Adipocyte (in vitro differentiated cells): ENCODE measurements at places on chromosomes 5 and 9.

DNA sequence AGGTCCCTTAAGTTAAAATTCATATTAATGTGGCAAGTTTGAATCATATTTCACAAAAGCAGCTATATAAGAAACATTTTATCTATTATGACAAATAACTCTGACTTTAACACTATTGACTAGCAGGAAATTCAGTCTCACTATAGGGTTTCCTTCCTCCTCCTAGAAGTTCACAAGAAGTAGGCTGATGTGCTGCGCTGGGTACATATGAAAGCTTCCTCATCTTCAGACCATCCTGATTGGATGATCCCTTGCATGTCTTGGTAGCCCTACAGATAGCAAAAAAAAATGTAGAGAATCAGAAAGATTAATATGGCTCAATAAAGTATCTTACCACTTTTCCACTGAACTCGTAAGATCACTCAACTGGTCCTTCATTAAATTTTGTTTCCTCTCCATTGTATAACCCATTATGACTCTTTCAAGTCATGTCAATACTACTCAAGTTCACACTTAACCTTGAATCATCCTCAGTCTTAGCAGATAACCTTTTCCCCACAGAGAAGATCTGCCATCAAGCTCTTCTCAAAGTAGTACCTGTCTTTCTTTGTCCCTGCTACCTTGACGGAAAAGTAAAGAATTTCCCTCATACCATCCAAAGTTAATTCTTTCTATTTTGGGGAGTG lies 11.5 kb upstream of the PSIP1 start:
- no peak for DNase-seq

GRCh38 chr9:23733495-23734078 lies 92.5 kb downstream of the ELAVL2 start:
- no peak for DNase-seq

GRCh38 chr5:159489779-159490178 lies 159.5 kb upstream of the IL12B start:
- no peak for DNase-seq

DNA sequence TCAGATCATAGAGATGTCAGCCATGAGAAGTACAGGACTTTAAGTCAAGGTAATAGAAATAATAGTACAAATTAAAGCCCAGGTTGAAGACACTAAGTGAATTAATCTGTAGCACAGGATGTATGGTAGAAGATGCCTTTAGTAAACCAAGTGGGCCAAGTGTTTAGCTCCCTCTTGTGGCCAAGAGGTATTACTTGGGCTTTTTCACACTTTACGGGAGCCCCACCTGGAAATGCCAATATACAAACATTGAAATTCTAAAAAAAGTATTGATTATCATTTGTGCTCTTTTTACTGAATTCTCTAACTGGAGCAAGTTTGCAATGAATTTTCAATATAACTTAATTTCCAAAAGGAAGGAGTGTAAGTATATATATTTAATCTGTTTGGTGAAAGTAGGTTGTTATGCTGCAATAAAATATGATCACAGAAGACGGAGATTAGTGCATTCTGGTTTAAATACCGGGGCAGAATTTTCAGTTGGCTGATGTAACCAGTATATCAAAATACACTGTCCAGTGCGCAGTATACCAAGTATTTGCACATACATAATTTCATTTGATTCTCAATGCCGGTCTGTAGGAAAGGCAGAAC lies 84.7 kb downstream of the PARP8 start:
- peak; percentile 32 for DNase-seq

- peak; percentile 70 for DNase-seq
Observed at GRCh38 chr5:154191467-154192261, 1.1 kb downstream of the GALNT10 start.

- DNase-seq = no peak
Observed at GRCh38 chr9:97309260-97309659, 1.8 kb downstream of the CCDC180 start.

DNA sequence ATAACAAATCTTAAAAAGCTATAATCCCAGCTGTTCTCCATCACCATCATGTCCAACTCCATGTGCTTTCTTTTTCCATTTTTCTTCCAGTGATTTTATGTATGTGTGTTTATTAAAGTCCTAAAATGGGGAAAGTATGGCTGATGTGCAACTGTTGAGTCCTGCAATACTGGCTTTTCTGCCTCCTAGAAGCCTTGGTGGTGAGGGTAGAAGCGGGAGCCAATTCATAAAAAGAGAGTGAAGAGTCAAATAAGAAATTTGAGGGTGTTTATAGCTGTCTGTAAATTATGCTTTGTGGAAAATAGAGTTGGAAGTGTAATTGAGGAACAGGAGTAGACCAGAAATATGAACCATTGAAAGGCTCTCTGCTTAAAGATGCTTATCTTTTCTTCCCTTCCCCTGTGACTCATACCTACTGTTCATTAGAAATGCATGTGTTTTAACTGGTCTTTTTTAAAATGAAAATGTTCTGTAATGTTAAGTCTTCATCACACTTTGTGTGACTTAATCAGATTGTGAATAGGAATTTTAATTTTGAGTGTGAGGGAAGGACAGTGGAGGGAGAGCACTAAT lies 80.1 kb downstream of the ZCCHC7 start:
- peak; percentile 71 for DNase-seq

DNA sequence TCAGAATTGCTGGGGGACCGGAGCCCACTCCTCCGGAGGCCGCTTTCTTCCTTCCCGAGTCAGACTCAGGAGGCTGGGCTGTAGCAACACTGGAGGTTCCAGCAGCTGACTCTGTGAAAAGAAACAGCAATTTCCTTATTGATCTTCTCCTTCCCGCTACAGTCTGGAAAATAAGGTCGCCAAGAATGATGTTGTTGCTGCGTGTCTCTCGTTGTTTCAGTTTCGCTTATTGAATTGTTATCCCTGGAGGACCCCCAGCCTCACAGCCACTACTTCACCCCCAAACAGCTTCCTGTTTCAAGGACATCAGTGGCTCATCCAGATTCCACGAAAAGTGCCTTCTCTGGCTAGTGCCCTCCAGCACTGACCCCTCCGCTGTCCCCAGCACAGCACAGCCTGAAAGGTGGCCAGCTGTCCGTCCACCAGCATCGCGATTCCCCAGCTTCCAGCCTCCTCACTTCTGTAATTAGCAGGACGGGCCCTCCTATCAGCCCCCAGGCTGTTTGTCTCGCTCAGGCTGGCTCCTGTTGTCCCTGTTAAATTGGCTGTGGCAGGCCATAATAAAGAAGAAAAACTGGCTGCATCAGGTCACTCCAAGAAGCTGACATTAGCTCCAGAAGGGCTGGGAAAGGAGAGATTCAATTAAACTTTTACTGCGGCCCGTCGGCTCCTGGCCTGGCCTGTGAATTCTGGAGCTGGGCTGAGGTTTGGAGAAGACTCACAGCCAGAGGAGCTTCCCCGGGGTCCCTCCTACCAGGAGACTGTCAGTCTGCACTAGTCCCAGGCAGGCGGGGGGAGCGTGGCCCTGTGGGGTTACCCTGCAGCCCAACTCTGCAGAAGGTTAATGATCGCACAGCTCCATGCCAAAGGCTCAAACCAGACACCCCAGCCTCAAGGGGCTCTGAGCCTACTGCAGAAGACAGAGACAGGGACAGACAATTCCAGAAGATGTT lies 40.5 kb downstream of the OLFM1 start:
- no peak for DNase-seq

DNA sequence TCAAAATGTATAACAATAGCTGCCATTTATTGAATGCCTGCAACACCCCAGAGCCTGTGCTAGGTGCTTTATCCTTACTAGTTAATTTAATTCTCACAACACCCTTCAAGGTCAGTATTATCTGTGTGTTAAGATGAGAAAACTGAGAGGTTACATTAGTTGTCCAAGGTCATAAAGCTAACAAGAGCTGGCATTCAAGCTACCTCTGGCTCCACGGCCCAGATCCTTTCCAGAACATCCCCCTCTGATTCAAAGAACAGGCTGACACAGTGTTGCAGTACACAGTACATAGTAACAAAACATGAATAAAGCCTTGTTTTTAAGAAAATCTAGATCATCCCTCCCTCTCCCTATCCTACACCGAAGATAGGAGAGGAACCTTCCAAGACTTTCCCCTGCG lies 9.4 kb upstream of the FRMPD1 start:
- DNase-seq = no peak

DNA sequence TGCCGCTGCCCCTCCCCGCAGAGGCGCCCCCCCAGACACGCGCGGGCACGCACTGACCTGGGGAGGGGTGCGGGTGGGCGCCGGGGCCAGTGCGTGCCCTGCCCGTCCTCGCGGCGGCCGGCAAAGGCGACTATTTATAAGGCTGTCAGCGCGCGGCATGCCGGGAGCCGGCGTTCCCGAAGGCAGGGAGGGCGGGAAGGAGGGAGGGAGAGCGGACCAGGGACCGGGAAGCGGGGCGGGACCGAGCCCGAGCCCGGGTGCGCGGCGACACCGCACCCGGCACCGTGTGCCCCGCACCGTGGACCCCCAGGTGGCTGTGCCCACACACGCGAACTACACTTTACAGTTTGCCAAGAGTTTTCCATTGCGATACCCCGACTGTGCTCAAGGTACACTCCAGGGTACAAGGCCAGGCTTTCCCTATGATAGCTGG lies at the start of gene AK1:
Gene AK1, minus strand, starts transcription at position 110 of the 433 bp plus-strand sequence. CDS start 3,058 bp downstream, outside the sequence.
- peak; percentile 89 for DNase-seq

- DNase-seq = peak; percentile 11
Observed at GRCh38 chr9:69471433-69471832, 146.4 kb downstream of the ENTREP1 start.

GRCh38 chr5:32869216-32869615 lies 158.1 kb downstream of the NPR3 start:
- DNase-seq = peak; percentile 36

DNA sequence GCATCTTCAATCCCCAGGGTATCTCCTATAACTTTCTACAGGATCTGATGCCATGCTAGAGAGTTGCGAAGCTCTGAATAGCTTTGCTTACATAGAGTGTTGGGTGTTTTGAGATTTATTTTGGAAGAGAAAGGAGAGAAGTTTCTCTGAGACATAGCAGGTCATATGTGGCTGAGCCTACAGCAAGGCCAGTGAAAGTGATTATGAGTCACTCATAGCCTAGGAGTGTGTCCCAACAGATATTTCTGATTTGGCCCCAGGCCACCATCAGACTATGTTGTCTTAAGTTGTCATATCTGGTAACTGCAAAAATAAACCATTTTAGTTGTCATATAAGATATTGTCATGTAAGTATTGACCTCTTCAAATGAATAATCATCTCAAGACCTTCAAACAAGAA lies 132.0 kb upstream of the RAI14 start:
- peak; percentile 80 for DNase-seq

- no peak for DNase-seq
Observed at GRCh38 chr9:109381011-109381729, 60.3 kb upstream of the EPB41L4B start.

- DNase-seq = peak; percentile 74
Observed at GRCh38 chr9:129557192-129558036, 63.5 kb downstream of the C9orf50 start.

DNA sequence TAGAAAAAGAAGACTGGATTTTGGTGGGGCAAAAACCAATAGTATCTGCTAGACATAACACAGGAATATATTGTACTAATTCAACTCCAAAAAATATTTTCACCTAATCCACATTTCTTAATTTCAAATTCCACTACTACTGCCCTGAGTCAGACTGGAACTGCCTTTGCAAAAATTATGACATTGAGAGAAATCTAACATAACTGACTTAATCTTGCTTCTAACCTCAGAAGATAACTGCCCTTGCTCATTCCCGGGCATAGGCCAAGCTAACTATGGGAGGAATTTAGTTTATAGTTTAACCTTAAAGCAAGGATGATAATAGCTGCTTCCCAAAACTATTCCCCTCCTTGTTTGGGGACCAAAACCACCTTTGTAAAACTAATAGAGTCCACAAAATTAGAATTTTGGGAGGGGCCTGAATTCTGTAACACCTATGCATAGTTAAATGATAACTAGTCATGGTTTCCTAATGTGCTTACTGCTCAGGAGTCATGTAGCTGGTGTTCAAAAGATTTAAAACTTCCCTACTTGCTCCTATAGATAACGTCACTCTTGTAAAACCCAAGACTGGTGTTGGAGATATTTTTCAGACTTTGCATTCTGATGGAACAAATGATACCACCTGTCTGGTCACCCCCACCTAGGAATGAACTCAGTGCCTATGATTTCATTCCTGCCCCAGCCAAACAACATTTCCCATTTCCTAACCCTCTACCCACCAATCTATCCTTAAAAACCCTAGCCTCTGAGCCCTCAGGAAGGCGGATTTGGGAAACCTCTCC lies 14.1 kb upstream of the TXN start:
- DNase-seq = no peak

DNA sequence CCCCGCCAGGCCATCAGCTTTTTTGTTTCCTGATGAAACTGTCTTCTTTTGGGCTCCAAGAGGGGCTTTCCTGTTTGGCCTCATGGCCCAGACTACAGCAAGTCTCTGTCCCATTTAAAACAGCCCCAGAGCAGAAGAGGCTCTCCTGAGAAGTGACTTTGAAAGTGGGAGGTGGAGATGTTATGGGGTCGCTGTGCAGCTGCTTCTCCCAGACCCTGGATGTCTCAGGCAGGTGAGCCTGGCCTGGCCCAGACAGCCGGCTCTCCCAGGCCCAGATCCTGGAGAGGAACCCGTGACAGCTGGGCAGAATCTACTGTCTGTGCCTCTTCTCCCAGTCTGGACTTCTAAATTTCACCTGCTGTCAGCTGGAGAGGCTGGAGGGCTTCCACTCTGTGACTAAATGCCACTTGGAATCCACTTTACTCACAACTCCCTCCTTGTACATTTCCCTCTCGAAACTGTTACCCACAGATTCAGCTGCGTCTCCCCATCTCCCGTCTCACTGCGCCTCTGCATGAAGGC lies 20.6 kb downstream of the FAM78A start:
- no peak for DNase-seq

DNA sequence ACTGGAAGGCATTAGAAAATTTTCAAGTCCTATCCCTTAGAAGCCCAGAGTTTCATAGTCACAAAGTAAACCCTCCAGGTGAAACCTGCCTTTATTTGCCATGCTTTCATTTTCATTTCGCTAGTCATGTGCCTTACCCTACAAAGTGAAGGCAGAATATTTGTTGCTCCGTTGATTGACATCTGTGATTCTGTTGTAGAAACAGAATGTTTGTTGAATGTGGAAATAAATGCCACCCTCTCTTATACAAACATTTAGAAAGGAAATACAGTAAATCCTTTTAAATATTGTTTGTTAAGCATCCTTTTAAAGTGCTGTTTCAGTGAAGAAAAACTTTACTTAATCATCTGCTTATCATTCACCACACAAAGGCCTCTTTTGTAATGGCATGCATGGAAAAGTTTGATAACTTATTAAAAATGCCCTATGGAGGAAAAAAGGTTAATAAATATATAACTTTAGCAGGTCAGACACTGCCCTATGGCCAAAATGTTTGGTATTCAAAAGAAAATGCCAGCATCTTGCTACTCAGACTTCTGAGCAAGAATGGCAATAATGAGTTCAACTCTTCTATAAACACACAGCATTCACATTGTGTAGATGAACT lies 34.3 kb upstream of the CAST start:
- no peak for DNase-seq

- DNase-seq = no peak
Observed at GRCh38 chr5:143638654-143639053, 173.3 kb upstream of the HMHB1 start.

GRCh38 chr9:76257311-76257710 lies 136.9 kb downstream of the RFK start:
- no peak for DNase-seq
